ENCODE measurements at places on chromosomes 16 and 17.

DNA sequence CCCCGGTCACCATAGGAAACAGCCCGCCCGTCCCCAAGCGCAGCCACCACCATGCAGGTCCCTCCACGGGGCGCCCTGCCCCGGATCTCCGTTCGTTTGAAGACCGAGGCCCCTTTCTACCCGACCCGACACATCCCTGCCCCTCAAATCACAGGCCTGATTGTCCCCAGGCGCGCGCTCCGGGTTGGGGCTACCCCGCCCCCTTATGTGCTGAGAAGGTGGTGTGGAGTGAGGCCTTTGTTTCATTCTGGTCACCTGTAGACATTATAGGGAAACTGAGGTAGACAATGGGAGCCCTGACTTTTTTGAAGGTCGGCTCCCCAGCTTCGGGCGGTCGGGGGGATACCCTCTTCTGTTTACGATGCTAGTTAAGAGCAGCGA, 763 bp upstream of the ACTG1 start:
- peak; percentile 73 for DNase-seq

DNA sequence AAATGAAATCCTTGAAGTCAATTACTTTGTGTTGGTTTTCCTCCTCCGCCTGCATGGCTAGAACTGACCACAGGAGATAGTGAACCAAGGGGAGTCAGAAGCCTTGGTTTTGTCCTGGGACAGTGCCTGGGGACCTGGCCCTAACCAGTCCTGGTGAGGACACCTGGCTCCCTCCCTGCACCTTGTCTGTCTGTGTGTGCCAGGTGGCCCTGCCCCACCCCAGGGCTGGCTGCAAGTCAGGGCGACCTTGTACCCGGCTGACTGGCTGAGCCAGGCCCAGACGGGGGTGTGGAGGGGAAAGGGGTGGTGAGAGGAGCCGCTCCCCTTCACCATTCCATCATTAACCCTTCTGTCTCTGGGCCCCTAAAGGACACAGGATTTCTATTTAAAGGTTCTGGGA, 3.4 kb downstream of the RAPGEFL1 start:
- DNase-seq = no peak

- no peak for DNase-seq
These were observed 37.7 kb downstream of the BRIP1 start for GRCh38 chr17:61825448-61826137.

- no peak for DNase-seq
These were observed 139.1 kb upstream of the CACNG3 start for GRCh38 chr16:24116989-24117388.

- DNase-seq = no peak
These were observed 15.8 kb upstream of the SRCIN1 start for GRCh38 chr17:38621538-38621937.

DNA sequence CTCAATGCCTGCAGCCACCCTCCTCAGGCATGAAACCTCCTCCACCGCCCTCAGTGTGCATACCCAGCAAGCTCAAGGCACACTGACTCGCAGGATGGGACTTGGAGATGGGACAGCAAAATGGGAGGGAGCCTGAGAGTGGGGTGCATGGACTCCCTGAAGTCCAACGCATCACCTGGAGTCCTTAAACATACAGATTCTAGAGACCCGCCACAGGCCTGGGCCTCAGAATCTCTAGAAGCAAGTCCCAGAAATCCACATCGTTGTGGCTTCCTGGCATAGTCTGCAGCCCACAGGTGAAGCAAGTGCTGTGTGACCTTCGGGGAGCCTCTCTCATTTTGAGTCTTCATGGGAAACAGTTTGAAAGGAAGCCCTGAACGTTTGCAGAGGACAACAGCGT, 3.6 kb upstream of the TBX21 start:
- no peak for DNase-seq

GRCh38 chr17:53607475-53607874, 215.3 kb upstream of the KIF2B start:
- no peak for DNase-seq

All from NCI-H1092 treated with DMSO at 0.1 percent for 48 hours (cell line).